Gastrocnemius medialis (tissue), 4 donors: ENCODE measurements at places on chromosomes 16 and 17. TPM values are rescaled to one million over a fixed set of nuclear protein-coding genes. Genes with fewer than 3 reads are reported as not detected.

RHBDF1 gene
- 22.6 TPM for total RNA-seq

PRSS21 gene
- total RNA-seq, result not detected

GRCh38 chr17:13626703-13627102 lies 25.0 kb upstream of the HS3ST3A1 start:
- no peak overlapping the region for H3K27ac ChIP-seq
- no peaks in the 10 kb centered on the region for H3K36me3 ChIP-seq
- no peak for DNase-seq

- no peak for DNase-seq
- H3K27me3 ChIP-seq, result peaks cover 14% of the 10 kb centered on the region
- no peaks in the 10 kb centered on the region for H3K4me1 ChIP-seq
- no peak overlapping the region for H3K4me3 ChIP-seq
- H3K27ac ChIP-seq, result no peak overlapping the region
Measured at GRCh38 chr16:554640-555365, 5.4 kb upstream of the PRR35 start.

DNA sequence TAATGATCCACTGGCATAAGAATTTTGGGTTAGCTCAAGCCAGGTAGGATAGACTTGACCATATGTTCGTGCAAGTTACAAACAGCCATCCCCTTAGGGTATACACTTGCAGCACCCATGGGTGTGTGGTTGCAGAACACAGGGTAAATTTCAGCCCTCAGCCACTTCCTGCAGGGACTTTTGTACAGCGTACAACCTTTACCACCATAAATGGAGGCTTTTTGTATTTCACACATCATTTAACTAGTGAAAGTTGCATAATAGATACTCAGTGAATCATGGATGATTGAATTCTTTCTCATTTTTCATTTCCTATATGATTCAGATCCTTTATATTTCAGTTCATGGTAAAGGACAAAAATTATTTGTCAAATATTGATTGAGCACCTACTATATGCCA lies 473.9 kb downstream of the CDH13 start:
- no peaks in the 10 kb centered on the region for H3K4me1 ChIP-seq
- H3K27ac ChIP-seq, result no peak overlapping the region
- H3K4me3 ChIP-seq, result no peak overlapping the region
- no peaks in the 10 kb centered on the region for H3K36me3 ChIP-seq

- H3K36me3 ChIP-seq, result no peaks in the 10 kb centered on the region
- no peaks in the 10 kb centered on the region for H3K27me3 ChIP-seq
- no peak for DNase-seq
- peaks cover 52% of the 10 kb centered on the region for H3K4me1 ChIP-seq
- peak overlapping the region; percentile 90 for H3K27ac ChIP-seq
Measured at GRCh38 chr16:67967958-67968399, 458 bp downstream of the SLC12A4 start.

DNA sequence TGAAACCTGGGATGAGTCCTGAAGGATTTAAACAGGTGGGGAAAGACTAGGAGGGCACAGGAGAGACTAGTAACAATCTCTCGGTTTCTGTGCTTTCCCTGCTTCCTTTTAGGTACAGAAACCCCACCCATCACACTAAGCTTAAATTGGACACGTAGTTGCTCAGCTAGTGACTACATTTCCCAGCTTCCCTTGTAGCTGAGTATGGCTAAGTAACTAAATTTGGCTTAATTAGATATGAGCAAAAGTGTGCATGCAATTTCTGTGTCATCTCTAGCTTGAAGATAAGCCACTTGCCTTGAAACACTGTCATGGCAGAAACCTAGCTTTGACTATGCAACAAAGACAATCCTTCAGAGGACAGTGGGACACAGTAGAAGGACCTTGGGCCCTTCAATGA lies 36.5 kb downstream of the CACNG1 start:
- no peak overlapping the region for H3K4me3 ChIP-seq
- H3K36me3 ChIP-seq, result peaks cover 1% of the 10 kb centered on the region
- no peaks in the 10 kb centered on the region for H3K27me3 ChIP-seq
- DNase-seq, result no peak

GRCh38 chr17:56317351-56318208 lies 164.3 kb downstream of the ANKFN1 start:
- no peak overlapping the region for H3K4me3 ChIP-seq
- H3K36me3 ChIP-seq, result no peaks in the 10 kb centered on the region
- no peak for DNase-seq
- no peaks in the 10 kb centered on the region for H3K4me1 ChIP-seq
- H3K27ac ChIP-seq, result no peak overlapping the region

DNA sequence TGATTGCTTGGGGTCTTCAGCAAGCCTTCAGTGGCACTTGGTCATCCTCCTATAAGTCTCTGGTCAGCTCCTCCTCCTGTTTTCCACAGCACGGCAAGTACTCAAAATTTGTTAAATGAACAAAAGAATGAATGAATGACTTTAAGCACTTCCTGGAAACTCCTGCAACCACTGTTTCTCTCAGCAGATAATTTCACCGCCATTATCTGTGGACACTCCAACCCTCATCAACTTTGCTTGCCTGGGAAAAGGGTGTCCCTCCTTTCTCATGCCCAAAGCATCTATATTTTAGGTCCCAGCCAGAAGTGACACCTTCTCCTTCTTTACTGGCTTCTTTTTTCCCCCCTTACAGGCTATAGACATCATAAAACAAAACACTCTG lies 4.4 kb downstream of the PROCA1 start:
- H3K27ac ChIP-seq, result no peak overlapping the region
- H3K4me3 ChIP-seq, result no peak overlapping the region
- H3K36me3 ChIP-seq, result no peaks in the 10 kb centered on the region
- no peaks in the 10 kb centered on the region for H3K27me3 ChIP-seq

GRCh38 chr16:27228045-27228444 lies 24.7 kb downstream of the KDM8 start:
- no peaks in the 10 kb centered on the region for H3K27me3 ChIP-seq
- no peak overlapping the region for H3K4me3 ChIP-seq
- no peaks in the 10 kb centered on the region for H3K36me3 ChIP-seq
- no peak for DNase-seq

- peak overlapping the region; percentile 33 for H3K27ac ChIP-seq
- DNase-seq, result no peak
- no peak overlapping the region for H3K4me3 ChIP-seq
- H3K27me3 ChIP-seq, result no peaks in the 10 kb centered on the region
- peaks cover 4% of the 10 kb centered on the region for H3K4me1 ChIP-seq
- H3K36me3 ChIP-seq, result no peaks in the 10 kb centered on the region
Measured at GRCh38 chr17:50459756-50460155, 8.9 kb downstream of the CHAD start.

- no peak overlapping the region for H3K4me3 ChIP-seq
- H3K36me3 ChIP-seq, result no peaks in the 10 kb centered on the region
- H3K27ac ChIP-seq, result no peak overlapping the region
- DNase-seq, result no peak
- H3K27me3 ChIP-seq, result no peaks in the 10 kb centered on the region
Measured at GRCh38 chr16:55102531-55102930, 171.9 kb downstream of the IRX5 start.

- H3K27ac ChIP-seq, result peak overlapping the region; percentile 84
- peaks cover 36% of the 10 kb centered on the region for H3K36me3 ChIP-seq
- H3K4me1 ChIP-seq, result peaks cover 63% of the 10 kb centered on the region
- no peak overlapping the region for H3K4me3 ChIP-seq
Measured at GRCh38 chr17:42518755-42519545, 17.1 kb upstream of the NAGLU start.

GRCh38 chr17:21357281-21357680 lies 18.9 kb upstream of the KCNJ12 start:
- no peak for DNase-seq
- H3K27ac ChIP-seq, result no peak overlapping the region
- no peaks in the 10 kb centered on the region for H3K36me3 ChIP-seq
- H3K4me1 ChIP-seq, result no peaks in the 10 kb centered on the region
- no peak overlapping the region for H3K4me3 ChIP-seq

DNA sequence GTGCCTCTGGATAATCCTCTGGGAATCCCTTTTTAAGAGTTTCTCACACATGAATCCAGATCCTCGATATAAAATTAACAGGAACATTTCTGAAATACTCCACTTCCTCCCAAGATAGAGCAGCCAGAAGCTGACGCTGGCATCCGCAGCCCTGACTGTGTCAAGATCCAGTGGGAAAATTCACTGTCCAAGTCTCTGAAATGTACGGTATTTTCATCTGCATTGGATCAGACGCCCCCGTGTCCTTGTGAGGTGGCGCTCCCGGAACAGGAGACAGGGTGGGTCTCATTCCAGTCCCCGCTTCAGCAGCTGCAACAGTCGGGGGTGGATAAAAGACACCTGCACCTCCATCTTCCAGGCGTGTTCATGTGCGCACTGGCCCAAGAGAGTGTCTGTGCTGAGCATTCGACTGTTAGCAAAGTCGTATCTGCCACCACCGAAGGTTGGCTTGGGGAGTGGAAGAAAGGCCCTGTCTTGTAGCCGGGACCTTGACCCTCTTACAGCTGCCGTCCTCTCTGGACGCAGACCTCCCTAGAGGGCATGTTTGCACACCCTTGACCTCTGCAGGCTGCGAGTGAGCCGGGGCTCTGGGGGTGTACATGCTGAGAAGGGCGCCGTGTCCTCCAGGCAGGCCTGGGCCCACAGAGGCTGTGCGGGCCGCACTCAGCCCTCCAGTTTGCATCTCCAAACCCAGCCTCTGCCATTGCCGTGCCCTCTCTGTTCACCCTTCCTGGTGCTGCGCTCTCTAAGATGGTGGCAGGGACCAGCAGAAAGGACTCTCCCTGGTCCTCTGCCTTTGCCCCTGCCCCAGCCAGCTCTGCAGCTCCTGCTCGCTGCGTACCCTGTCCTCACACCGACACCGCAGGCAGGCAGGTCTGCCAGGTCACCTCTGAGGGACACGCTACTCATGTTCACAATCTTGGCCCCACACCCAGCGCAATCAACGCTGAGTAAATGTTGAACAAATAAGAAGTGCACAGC lies 72.0 kb upstream of the CHMP6 start:
- H3K4me3 ChIP-seq, result no peak overlapping the region
- H3K36me3 ChIP-seq, result peaks cover 29% of the 10 kb centered on the region
- H3K27me3 ChIP-seq, result no peaks in the 10 kb centered on the region
- H3K27ac ChIP-seq, result no peak overlapping the region
- no peak for DNase-seq

GRCh38 chr16:24645739-24646645 lies 83.5 kb upstream of the TNRC6A start:
- H3K36me3 ChIP-seq, result no peaks in the 10 kb centered on the region
- no peak overlapping the region for H3K27ac ChIP-seq
- H3K4me1 ChIP-seq, result no peaks in the 10 kb centered on the region
- H3K4me3 ChIP-seq, result no peak overlapping the region

DNA sequence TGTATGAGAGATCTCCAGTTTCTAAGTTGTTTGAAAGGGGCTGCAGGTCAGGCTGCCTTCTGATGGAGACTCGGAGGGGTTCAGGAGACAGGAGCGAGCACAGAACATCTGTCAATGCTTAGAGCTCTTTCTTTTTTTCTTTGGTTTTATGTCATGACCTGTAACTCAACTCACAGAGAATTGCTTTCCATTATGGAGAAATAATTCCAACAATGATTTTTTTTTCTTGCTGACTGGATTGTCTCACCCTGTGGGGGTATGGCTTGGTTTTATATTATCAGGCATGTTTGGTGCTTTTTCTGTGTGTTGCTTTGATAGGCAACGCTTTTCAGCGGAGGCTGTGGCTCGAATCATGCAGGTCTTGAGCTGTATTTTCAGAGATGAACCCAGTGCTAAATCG lies 10.7 kb upstream of the KCNJ2 start:
- H3K36me3 ChIP-seq, result no peaks in the 10 kb centered on the region
- no peak overlapping the region for H3K27ac ChIP-seq
- DNase-seq, result no peak
- no peak overlapping the region for H3K4me3 ChIP-seq
- no peaks in the 10 kb centered on the region for H3K4me1 ChIP-seq

DNA sequence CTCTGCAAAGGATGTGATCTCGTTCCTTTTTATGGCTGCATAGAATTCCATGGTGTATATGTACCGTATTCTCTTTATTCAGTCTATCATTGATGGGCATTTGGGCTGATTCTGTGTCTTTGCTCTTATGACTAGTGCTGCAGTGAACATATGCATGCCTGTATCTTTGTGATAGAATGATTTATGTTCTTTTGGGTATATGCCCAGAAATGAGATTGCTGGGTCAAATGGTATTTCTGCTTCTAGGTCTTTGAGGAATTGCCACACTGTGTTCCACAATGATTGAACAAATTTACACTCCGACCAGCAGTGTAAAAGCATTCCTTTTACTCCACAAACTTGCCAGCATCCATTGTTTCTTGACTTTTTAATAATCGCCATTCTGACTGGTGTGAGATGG lies 60.2 kb upstream of the ADORA2B start:
- H3K36me3 ChIP-seq, result no peaks in the 10 kb centered on the region
- no peak overlapping the region for H3K27ac ChIP-seq
- no peaks in the 10 kb centered on the region for H3K4me1 ChIP-seq
- H3K27me3 ChIP-seq, result no peaks in the 10 kb centered on the region
- H3K4me3 ChIP-seq, result no peak overlapping the region
- no peak for DNase-seq

DNA sequence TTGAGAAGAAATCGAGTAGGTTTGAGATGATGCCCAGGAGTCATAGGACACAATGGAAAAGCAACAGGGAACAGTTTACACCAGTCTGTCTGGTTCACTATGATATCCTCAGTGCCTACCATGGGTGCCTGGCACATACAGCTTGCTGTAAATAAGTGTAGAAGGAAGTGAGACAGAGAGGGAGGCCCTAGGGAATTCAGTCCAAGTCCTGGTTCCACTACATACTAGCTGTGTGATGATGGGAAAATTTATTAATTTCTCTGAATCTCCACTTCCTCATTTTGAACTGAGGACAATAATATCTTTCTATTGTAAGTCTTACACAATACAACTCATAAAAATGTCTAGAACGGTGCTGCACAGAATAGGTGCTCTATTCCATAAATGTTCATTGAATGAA lies 53.3 kb upstream of the LYRM9 start:
- H3K4me3 ChIP-seq, result no peak overlapping the region
- DNase-seq, result no peak
- no peaks in the 10 kb centered on the region for H3K36me3 ChIP-seq
- H3K27ac ChIP-seq, result no peak overlapping the region

- no peak overlapping the region for H3K27ac ChIP-seq
- DNase-seq, result no peak
- H3K27me3 ChIP-seq, result peaks cover 11% of the 10 kb centered on the region
- H3K36me3 ChIP-seq, result no peaks in the 10 kb centered on the region
- H3K4me3 ChIP-seq, result no peak overlapping the region
- no peaks in the 10 kb centered on the region for H3K4me1 ChIP-seq
Measured at GRCh38 chr16:1012135-1012534, 30.6 kb downstream of the SOX8 start.

DNA sequence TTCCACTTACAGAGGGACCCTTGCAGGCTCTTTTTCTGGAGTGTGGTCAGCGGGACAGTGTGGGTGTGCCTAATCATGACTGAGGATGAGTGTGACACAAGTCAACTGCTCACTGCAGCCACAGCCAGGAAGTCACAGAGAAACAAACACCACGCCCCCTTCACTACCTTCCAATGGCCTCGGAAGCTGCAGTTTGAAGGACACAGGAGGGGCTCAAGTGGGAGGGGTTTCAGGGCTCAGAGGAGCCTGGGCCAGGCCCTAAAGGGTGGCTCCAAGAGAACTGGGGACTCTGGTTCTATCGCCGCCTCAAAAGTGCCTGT lies 116.2 kb upstream of the SDK2 start:
- H3K27me3 ChIP-seq, result no peaks in the 10 kb centered on the region
- no peak for DNase-seq
- no peak overlapping the region for H3K27ac ChIP-seq
- no peak overlapping the region for H3K4me3 ChIP-seq
- no peaks in the 10 kb centered on the region for H3K4me1 ChIP-seq
- no peaks in the 10 kb centered on the region for H3K36me3 ChIP-seq
